ENCODE measurements at places on chromosomes 16 and 17. TPM values are rescaled to one million over a fixed set of nuclear protein-coding genes. Genes with fewer than 3 reads are reported as not detected.

DNA sequence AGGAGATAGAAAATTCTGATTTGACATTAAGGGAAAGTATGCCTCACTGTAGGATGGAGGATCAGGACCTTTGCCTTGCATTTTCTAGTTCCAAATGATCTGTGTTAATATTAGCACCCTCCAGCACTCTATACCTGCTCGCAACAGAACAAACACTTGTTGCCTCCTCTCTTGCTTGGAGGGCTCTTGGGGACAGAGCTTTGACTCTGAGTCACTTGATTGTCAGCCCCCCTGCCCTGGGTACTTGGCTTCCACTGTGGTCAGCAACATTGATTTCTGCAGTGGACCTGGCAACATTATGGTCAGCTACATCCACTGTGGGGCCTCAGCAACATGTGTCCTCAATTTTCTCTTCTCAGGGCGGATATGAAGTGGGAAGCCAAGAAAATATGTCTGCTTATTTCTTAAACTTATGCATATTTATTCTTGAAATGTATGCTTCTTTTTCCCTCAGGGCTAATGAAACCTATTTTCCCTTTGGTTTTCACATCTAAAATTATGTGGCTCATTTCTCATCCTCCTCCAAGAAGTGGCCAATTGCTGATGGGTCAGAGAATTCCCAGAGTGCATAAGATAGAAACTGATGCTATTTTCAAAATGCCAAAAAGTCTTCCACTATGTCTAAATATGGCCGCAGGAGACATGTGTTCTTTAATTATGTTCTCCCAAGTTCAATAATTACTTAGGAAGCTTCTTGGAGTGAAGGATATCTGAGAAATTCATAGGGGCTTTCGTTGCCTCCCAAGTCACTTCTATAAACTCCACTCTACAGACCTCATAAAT, 94.6 kb upstream of the SMIM36 start:
- H3K4me1 ChIP-seq, result peaks cover 10% of the 10 kb centered on the region
- H3K27me3 ChIP-seq, result no peaks in the 10 kb centered on the region
- H3K36me3 ChIP-seq, result no peaks in the 10 kb centered on the region
- no peak overlapping the region for H3K4me3 ChIP-seq

DNA sequence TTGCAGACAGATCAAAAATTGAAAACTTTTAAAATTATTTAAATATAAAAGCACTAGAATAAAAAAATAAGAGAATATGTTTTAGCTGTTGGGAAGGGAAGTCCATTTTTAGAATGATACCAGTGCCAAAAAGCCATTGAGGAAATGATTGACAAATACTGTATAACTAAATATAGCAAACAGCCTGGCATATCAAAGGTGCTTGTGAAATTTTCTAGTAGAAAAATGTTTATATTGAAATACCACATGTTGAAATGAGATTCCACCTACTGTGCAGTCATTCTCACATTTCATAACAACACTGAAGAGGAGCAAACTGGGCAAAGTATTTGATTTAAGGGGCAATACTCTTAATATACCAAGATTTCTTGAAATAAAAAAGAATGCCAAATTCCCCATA, 183.5 kb downstream of the PHKB start:
- no peaks in the 10 kb centered on the region for H3K4me1 ChIP-seq
- H3K27ac ChIP-seq, result no peak overlapping the region
- H3K27me3 ChIP-seq, result no peaks in the 10 kb centered on the region
- H3K36me3 ChIP-seq, result no peaks in the 10 kb centered on the region
- DNase-seq, result no peak

Gene CCL1
- total RNA-seq, result not detected

Gene PMFBP1
- 2.0 TPM for total RNA-seq

DNA sequence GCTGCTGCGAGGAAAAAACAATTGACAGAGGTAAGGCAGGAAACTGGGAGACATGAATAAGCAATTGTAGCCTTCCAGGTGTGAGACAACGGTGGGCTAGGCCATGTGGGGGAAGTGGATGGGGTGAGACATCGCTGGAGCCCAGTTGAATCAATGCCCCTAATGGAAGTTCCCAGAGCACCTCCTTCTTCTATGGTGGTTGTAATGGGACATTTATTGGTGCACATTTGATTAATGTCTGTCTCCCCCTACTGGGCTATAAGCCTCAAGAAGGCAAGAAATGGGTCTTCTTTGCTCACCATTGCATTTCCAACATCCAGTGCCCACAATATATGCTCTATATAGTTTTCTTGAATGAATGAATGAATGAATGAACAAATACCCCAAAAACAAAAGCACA, 22.7 kb upstream of the CD300E start:
- H3K36me3 ChIP-seq, result no peaks in the 10 kb centered on the region
- DNase-seq, result no peak
- no peaks in the 10 kb centered on the region for H3K4me1 ChIP-seq
- H3K27me3 ChIP-seq, result no peaks in the 10 kb centered on the region
- no peak overlapping the region for H3K27ac ChIP-seq

DNA sequence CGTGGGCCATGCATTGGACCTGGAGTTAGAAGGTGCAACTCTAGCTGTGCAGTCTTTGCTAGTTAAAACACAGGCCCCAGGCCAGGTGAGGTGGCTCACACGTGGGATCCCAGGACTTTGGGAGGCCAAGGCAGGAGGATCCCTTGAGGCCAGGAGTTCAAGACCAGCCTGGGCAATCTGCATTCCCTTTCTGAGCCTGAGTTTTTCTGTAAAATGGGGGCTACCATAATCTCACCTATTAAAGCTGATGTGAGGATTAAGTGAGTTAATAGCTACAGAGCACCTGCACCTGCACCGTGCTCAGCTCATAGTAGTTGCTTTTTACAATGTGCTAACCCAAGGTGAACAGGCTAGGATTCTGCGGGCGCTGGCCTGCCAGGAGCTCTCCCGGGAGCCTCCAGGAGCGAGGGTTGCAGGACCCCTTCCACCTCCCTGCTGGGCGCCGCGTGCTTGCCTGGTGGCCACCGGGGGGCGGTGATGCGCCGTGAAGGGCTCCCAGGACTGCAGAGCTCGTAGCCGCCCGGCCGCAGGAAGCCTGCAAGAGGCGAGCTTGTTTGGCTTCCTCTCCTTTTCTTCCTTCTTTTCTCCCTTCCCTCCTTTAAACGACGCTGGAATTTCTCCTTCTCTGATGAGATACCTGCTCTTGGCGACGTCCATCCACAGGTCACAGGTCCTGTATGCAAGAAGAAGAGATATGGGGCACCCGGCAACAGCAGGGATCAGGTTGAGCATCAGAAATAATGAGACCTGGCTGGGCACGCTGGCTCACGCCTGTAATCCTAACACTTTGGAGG, 51.3 kb downstream of the ZFP90 start:
- H3K27ac ChIP-seq, result no peak overlapping the region
- DNase-seq, result peak; percentile 74
- H3K4me1 ChIP-seq, result peaks cover 6% of the 10 kb centered on the region
- H3K36me3 ChIP-seq, result no peaks in the 10 kb centered on the region
- H3K27me3 ChIP-seq, result no peaks in the 10 kb centered on the region

DNA sequence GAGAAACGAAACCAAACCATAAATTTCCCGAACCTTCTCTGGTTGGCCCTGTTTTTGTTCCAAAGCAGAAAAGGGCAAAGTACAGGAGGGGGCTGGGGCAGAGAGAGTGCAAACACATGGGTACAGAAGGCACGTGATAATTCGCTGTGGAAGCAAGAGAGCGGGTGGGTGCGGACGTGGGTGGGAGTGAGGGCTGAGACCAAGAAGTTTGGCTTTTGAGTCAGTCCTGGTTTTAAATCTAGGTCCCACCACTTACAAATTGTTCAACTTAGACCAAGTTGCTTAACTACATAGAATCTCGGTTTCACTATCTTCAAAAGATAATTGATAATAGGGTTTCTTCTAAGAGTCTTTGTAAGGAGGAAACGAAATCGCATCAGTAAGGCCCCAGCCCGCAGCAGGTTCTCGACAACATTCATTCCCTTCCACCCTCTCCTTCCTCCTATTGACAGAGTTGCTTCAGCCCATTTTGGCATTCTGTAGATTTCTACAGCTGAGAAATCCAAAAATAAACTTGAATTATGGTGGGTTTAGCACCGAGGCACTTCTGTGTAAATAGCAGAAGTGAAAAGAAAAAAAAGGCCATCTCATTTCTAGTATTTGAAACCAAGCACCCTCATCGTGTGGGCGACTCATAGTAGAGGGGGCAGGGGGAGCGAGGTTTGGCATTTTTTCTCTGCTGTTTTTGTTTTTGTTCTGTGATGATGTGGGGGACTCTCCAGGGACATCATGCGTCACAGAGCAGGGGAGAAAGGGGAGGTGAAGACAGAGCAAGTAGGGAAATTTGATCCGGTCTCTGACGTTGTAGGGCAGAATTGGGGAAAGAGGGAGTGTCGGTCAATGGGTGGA, 33.6 kb upstream of the CCR7 start:
- no peak overlapping the region for H3K4me3 ChIP-seq
- H3K4me1 ChIP-seq, result no peaks in the 10 kb centered on the region
- H3K36me3 ChIP-seq, result no peaks in the 10 kb centered on the region

DNA sequence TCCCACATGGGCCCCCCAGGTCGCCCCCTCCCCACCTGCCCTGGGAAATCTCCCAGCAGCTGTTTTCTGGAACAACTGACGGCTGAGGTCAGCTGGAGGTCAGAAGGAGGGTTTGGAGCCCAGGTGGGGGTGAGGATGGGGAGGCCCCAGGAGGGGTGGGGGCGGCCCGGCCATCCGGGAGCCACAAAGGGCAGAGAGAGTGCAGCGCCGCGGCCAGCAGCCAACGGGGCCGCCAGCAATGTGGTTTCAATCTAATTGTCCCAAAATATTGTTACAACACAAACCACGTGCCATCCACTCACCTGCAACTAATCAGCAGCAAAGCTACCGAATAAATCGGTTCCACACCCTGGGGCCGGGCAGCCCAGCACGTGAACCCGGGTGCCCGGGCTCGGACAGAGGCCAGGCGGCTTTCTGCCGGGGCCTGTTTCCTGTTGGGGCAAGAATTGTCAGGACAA, 28.3 kb upstream of the SLC38A10 start:
- no peak overlapping the region for H3K4me3 ChIP-seq
- no peaks in the 10 kb centered on the region for H3K27me3 ChIP-seq
- no peaks in the 10 kb centered on the region for H3K36me3 ChIP-seq

Gene TBC1D3E
- total RNA-seq, result not detected

DNA sequence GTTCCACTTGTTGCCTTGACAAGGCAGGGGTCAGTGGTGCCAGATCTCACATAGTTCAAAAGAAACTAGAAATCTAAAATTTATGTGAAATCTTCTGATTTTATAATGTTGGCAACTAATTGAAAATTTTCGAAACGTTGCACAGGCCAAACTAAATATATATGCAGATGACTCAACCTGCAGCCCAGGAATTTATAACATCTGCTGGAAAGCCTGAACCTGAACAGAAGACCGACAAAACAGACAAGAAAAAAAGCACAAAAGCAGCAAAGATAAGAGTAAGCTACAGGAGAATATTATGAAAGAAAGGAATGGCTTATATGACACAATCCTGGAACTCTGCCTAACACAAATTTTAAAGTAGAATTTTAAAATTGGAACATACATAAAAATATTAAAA, 207.6 kb downstream of the CEP112 start:
- H3K27me3 ChIP-seq, result no peaks in the 10 kb centered on the region
- no peaks in the 10 kb centered on the region for H3K4me1 ChIP-seq
- no peak for DNase-seq
- no peak overlapping the region for H3K4me3 ChIP-seq
- H3K27ac ChIP-seq, result no peak overlapping the region

Data from body of pancreas (tissue), 4 donors.